Frontal cortex (tissue), 4 donors: ENCODE measurements at places on chromosomes 3 and 15. TPM values are rescaled to one million over a fixed set of nuclear protein-coding genes. Genes with fewer than 3 reads are reported as not detected.

Gene TMEM207
- not detected for total RNA-seq

GRCh38 chr3:158210067-158210466 lies 100.2 kb downstream of the RSRC1 start:
- DNase-seq = no peak

DNA sequence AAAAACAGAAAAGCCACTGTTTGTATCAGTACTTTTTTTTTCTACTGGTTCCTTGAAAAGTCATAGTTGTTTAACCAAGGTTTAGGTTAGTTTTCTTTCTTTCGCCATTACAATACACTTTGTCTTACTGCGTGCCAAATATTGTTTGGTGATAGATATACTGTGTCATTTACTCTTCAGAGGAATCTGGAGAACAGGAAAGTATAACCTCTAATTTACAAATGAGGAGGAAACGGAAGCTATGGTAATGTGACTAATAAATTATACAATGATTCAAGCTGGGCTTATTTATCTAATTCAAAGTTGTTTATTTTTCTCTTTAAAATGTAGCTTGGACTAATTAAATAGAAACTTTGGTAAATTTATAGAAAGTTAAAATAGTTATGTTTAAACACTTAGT lies 96.2 kb upstream of the ROBO2 start:
- DNase-seq = no peak

- no peak for DNase-seq
Observed at GRCh38 chr15:79903626-79904025, 6.8 kb upstream of the MTHFS start.

DNA sequence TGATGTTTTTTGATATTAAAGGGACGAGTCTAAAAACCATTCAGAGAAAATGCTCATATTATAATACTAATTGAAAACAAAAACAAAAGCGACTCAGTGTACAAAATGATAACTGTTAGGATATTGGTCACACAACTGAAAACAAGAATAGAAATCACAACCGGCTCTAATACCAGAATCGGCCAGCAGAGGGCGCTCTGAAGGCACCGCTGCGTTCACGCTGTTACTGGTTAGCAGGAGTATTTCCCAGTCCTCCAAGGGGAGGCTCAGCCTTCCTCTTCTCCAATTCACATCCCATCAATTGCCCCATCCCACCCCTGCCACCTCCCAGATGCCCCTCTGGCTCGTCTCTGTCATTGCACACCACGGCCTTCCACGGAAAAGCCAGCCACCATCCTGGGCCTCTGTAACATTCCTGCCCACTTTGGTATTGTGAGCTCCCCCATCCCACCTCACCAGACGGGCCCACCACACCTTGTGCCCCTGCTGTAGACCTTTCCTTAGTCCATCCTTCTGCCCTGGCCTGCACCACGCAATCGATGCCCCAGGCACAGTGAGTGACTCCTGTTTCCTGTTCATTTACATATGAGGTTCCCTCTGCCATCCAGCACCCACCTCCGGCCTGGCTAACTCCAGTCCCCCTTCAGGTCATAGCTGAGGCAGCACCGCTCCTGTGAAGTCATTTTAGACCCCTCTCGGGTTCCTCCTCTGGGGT lies 8.5 kb downstream of the FAM107A start:
- no peak for DNase-seq

Gene ZNF592
- total RNA-seq = 4.5 TPM

- no peak for DNase-seq
Observed at GRCh38 chr15:79192462-79193036, 90.0 kb upstream of the ANKRD34C start.

GRCh38 chr3:122660297-122660974 lies 20.2 kb upstream of the PARP14 start:
- DNase-seq = no peak

DNA sequence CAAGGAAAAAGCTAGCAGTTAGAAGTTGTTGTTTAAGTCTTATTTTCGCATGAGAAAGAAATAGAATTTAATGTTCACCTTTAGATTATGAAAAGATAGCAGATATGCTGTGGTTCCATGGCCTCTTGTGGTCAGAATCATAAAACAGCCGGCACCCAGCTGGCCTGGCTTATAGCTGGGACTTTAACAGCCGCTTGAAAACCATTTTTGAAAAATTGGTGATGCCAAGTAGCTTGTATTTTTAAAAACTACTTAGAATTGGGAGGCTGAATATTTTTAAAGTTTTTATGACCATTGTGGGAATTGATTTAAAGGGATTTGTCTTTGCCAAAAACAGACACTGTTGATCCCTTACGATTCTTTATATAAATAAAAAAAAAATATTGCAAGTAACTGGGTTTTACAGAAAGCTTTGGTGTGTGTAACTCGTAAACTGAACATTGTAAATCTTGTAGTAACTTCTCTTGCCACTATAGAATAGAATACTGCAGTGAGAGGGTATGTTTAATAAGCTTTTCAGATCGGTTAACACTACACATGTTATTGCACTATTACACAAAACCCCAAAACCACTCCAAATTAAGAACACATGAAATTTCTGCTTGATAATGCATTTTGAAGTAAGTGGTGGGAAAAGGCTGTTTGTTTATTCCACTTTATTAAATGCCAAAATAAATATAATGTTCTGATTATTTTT lies 6.6 kb downstream of the ARRDC4 start:
- no peak for DNase-seq
